ENCODE measurements at places on chromosomes 2 and 18.

- no peak for DNase-seq
These were observed 19.3 kb upstream of the MGAT5 start for GRCh38 chr2:134234535-134234934.

- no peak for DNase-seq
These were observed 105.3 kb upstream of the UNC80 start for GRCh38 chr2:209666296-209666695.

- no peak for DNase-seq
These were observed 73.3 kb downstream of the KCNG2 start for GRCh38 chr18:79871026-79871390.

DNA sequence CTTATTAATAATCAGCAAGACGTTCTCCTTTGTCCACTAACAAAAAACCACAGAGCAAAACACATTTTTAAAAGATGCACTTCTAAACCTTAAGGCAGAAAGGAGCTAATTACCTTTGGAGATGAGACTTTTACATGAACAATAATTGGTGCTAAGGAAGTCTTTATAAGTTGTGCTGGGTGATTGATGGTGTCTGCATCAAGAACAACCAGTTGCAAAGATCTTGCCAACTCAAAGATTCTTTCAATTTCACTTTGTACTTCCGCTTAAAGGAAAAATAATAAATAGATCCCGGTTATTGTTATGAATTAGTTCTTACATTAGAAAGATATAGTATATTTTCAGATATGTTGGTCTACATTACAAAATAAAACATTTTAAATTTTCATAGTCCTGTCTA is 26.9 kb upstream of the ARL5A start:
- no peak for DNase-seq

DNA sequence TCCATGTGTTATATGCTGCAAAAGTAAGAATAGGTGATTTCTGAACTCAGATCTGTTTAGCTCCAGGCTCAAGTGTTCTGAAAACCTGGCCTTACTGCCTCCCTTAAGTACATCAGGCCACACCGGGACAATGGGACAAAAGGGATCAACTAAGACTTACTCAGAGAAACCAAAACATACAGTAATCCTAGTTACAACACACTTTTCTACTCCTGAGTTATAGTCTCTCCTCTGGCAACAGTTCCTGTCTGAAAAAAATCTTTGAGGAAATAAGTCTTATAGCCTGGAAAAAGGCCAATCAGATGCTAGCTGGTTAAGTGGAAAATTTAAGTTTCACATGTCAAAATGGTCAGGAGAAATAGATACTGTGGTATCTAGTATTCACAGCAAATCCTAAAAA is 5.6 kb downstream of the METTL5 start:
- DNase-seq = no peak

- no peak for DNase-seq
These were observed 58.9 kb upstream of the TEX51 start for GRCh38 chr2:126839796-126840195.

DNA sequence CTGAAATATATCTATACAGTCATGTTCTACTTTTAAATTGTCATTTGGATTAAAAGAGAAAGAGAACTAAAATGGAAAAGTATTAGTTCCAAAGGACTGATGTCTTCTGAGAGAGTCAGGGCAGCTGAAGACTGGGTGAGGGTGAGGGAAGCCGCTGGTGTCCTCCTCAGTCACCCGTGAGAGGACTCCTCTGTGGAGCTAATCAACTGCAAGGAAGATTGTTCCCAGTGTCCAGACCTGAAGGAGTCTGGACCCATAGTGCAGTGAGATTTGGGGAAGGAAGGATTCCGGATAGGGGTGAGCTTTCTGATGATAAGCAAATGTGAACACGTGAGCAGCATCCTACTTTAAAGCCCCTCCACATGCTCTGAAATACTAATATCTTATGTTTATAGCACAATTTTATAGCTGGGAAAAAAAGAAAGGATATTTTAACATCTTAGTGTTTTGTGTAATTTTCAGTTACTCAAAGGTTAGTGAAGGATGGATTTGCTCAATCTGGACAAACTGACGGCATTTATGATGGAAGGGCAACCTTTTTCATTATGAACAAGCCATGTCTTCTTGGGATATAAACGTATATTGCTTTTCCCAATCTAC is 134.5 kb upstream of the TTC39C start:
- DNase-seq = no peak

- DNase-seq = no peak
These were observed at the start of gene SNTG2 for GRCh38 chr2:950080-950966. SNTG2 (plus strand) TSS chr2:950849; CDS start chr2:950997, 148 bp downstream.

- DNase-seq = no peak
These were observed 413.7 kb upstream of the FSHR start for GRCh38 chr2:49567811-49568600.

DNA sequence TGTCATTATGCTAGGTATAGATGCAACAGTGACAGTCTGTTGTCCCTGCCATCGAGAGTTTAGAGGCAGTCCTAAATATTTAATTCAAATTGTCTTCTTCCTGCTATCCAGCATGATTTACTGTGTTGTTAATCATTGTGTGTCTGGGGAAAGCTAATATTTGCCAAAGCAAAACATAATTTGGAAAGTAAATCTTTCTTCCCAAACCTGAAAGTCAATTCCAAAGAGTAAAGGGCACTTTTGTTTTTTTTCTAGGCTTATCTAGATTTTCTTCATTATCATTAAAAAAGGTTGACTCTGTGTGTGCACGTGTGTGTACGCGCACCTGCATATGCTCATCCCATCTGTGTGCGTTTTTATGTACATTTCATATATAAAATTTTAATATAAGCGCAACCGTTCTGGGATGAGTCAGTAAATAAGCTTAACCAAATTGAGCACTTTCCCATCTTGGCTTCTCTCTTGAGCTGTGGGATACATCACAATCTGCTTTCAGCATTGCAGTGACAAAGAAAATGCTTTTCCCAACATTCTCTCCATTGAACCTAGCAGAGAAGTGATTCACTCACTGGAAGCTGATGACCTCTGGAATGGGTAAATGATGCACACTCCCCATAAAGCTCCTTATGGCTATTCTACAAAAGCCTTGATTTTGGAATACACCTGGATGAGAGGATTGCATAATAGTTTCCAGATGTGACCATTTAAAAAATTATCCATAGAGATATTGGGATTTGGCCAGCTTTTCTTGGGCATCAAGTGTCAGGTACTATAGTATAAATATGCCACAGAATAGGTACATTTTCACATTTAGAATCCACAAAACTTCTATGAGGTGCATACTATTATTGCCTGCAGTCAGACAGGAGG is 488.4 kb downstream of the ADCYAP1 start:
- DNase-seq = no peak

All from left kidney (tissue), 8 donors.